Neural progenitor cell (in vitro differentiated cells): ENCODE measurements at places on chromosomes 7 and 10. TPM values are rescaled to one million over a fixed set of nuclear protein-coding genes. Genes with fewer than 3 reads are reported as not detected.

Gene HPSE2
- 3.4 and 4.3 TPM in 2 replicates for total RNA-seq

Gene CPSF4
- total RNA-seq = 72.1 and 120 TPM in 2 replicates

- no peak overlapping the region for H3K4me3 ChIP-seq
- H3K27me3 ChIP-seq = no peaks in the 10 kb centered on the region
- no peak for DNase-seq
- no peaks in the 10 kb centered on the region for H3K36me3 ChIP-seq
Observed at GRCh38 chr7:51639661-51640334, 323.2 kb upstream of the COBL start.

- no peak overlapping the region for H3K27ac ChIP-seq
- peaks cover 28% of the 10 kb centered on the region for H3K4me1 ChIP-seq
- peak overlapping the region; percentile 77 for H3K4me3 ChIP-seq
- H3K27me3 ChIP-seq = peaks cover 8% of the 10 kb centered on the region
- no peaks in the 10 kb centered on the region for H3K36me3 ChIP-seq
Observed at GRCh38 chr10:58266003-58266825, 1.5 kb downstream of the IPMK start.

GRCh38 chr7:145064114-145064513 is 228.3 kb upstream of the TPK1 start:
- H3K27me3 ChIP-seq = no peaks in the 10 kb centered on the region
- no peak overlapping the region for H3K4me3 ChIP-seq
- H3K4me1 ChIP-seq = no peaks in the 10 kb centered on the region

DNA sequence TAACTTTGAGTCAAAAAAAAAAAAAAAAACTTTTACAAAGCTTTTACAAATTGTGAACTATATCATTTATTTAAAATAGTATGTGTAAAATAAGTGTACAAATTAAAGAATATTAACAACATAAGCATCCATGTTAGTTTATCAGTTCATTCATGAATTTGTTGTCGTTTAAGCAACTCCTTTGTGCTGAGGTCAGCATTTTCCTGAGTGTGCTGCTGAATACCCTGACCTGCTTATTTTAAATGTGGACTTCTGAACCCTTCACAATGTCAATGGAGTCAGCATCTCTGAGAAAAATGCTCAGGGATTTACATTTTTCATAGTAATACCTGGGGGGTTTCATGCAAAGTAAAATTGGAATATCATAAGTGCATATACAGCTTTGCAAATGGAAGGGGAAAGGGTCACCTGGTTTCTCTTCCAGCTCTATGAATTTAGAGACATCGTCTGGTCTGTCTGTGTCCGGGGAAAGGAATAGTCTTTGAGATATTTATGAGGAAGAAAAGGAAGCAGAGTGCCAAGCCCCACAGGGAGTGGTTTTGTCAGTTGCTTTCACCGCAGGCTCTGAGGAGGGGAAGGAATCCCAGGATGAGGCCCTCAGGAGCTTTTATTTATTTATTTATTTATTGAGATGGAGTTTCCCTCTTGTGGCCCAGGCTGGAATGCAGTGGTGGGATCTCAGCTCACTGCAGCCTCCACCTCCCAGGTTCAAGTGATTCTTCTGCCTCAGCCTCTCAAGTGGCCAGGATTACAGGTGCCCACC is 125.5 kb upstream of the SVIL start:
- DNase-seq = no peak
- H3K27me3 ChIP-seq = no peaks in the 10 kb centered on the region
- no peaks in the 10 kb centered on the region for H3K36me3 ChIP-seq
- H3K4me3 ChIP-seq = no peak overlapping the region
- peaks cover under 1% of the 10 kb centered on the region for H3K4me1 ChIP-seq

Gene HKDC1
- total RNA-seq = 0.30 TPM in 1 of 2 replicates, not detected in the other

- DNase-seq = peak; percentile 67
- H3K4me3 ChIP-seq = peak overlapping the region; percentile 73
- H3K4me1 ChIP-seq = peaks cover 29% of the 10 kb centered on the region
- peaks cover 79% of the 10 kb centered on the region for H3K27me3 ChIP-seq
- no peak overlapping the region for H3K27ac ChIP-seq
- H3K36me3 ChIP-seq = no peaks in the 10 kb centered on the region
Observed at GRCh38 chr10:33335801-33336581, 1.5 kb upstream of the NRP1 start.

GRCh38 chr7:96591159-96591899 is 118.3 kb downstream of the SEM1 start:
- no peaks in the 10 kb centered on the region for H3K36me3 ChIP-seq
- DNase-seq = no peak
- H3K27me3 ChIP-seq = no peaks in the 10 kb centered on the region
- peaks cover 31% of the 10 kb centered on the region for H3K4me1 ChIP-seq

DNA sequence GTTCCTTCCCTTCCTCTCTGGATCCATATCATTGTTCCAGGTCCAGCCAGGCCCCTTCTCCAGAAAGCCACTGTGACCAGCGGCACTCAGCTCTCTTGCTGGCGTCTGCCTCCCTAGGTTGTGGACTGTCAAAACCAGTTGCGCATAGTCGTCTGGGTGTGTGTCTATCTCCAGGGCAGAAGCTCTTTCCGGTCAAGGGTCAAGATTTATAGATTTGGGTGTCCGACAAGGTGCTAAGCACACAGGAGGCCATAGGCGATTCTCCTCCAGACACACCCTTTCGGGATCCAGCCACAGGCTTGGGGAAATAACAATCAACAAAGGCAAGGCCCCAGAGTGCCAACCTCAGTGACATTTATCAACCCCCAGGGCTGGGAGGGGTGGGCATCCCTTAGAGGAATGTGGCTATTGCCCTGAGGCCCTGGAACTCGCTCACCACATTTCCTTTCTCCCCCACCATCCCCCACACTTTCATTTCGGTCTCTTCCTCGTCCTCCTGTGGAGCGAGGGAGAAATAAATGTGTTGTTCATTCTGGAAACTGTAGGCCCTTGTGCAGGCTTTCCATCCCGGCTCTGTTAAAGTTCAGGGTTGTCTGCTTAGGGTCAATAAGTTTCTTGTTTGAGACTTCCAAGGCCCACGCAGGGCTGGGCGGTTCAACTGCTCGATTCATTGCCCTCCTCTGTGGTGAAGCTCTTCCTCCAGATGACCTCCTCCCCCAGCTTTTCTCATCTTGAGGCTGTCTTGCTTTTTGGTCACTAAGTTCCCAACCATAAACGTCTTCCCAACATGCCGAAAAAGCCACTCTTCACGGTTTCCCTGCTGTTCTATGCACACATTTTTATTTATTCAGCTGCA is 57.9 kb downstream of the AFAP1L2 start:
- no peak overlapping the region for H3K4me3 ChIP-seq
- H3K36me3 ChIP-seq = no peaks in the 10 kb centered on the region
- no peak overlapping the region for H3K27ac ChIP-seq

DNA sequence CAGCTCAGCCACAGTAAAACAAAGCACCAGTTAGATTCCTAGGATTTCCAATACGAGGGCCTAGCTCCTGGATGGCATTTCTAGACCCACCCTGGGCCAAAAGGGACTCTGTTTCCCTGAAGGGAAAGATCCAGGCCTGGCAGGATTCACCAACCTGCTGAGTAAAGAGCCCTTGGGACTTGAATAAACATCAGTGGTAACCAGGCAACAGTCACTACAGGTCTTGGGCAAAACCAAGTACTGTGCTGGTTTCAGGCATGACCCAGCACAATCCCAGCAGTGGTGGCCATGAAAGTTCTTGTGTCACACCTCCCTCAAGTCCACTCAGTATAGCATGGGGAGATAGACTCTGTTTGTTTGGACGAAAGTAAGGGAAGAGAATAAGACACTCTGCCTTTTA is 31.0 kb upstream of the STARD3NL start:
- no peaks in the 10 kb centered on the region for H3K27me3 ChIP-seq
- no peak for DNase-seq
- no peak overlapping the region for H3K4me3 ChIP-seq
- H3K4me1 ChIP-seq = no peaks in the 10 kb centered on the region

GRCh38 chr10:128627811-128628210 is 501.6 kb upstream of the MKI67 start:
- H3K4me1 ChIP-seq = peaks cover 24% of the 10 kb centered on the region
- no peak overlapping the region for H3K4me3 ChIP-seq
- no peaks in the 10 kb centered on the region for H3K36me3 ChIP-seq
- no peak overlapping the region for H3K27ac ChIP-seq
- no peak for DNase-seq

DNA sequence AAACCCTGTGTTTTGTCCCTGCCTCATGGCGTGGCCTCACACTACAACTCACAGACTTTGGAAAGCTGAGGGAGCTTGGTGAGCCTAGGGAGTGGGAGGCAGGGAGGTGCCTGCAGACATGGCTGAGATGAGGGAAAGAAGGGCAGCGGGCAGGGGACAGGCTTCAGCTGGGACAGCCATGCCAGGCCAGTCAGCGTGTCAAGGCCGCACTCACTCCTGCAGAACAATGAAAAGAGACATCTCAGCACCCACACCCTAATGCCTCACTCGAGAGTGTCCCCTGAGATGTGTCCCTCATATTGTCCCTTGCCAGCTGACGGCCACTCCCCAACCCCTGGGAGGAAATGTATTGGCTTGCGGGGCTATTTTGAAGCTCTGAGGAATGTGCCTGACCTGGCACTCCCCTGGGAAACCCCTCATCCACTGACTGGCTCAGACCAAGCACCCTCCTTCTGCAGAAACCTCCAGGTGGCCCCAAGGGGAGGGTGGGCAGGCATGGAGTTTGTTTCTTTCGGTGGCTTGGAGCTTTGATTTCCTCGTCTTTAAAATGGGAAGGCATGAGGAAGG is 31.6 kb downstream of the SH3PXD2A start:
- H3K36me3 ChIP-seq = no peaks in the 10 kb centered on the region
- no peak for DNase-seq
- no peak overlapping the region for H3K27ac ChIP-seq
- no peak overlapping the region for H3K4me3 ChIP-seq
- H3K27me3 ChIP-seq = peaks cover 5% of the 10 kb centered on the region

Gene TMEM229A
- 0.06 TPM in 1 of 2 replicates, not detected in the other for total RNA-seq

Gene CCDC172
- not detected in 2 replicates for total RNA-seq

Gene LRIT1
- total RNA-seq = not detected in 2 replicates

Gene PON3
- not detected in 2 replicates for total RNA-seq

GRCh38 chr10:119252051-119252465 is 44.7 kb downstream of the GRK5 start:
- DNase-seq = no peak
- no peak overlapping the region for H3K27ac ChIP-seq
- no peak overlapping the region for H3K4me3 ChIP-seq
- no peaks in the 10 kb centered on the region for H3K36me3 ChIP-seq
- H3K4me1 ChIP-seq = peaks cover 20% of the 10 kb centered on the region

Gene TAF3
- 3.4 and 4.6 TPM in 2 replicates for total RNA-seq

Gene MMP21
- not detected in 2 replicates for total RNA-seq

GRCh38 chr7:43879477-43879876 is 10.2 kb upstream of the MRPS24 start:
- H3K27me3 ChIP-seq = no peaks in the 10 kb centered on the region
- H3K36me3 ChIP-seq = no peaks in the 10 kb centered on the region
- no peak for DNase-seq

Gene MDH2
- 51.5 and 73.4 TPM in 2 replicates for total RNA-seq

Gene FAM237B
- total RNA-seq = not detected in 2 replicates

Gene HOXA7
- not detected in 2 replicates for total RNA-seq

DNA sequence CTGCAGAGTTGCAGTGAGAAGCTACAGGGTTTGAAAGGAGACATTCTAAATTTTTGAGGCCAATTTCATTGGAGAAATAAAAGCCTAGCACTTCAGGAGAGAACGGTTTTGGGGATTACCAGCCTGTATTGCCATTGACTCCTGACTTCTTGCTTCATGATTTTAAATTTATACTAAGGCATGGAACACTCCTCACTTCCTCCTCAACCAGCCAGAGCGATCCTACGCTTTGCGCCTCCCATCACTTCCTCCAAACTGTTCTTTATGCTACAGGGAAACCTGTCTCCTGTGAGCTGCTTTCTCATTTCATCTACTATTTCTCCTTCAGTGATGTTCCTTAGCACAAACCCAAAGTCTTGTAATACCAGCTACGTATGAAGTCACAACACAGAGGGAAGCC is 495.1 kb downstream of the SUGCT start:
- no peaks in the 10 kb centered on the region for H3K27me3 ChIP-seq
- DNase-seq = no peak
- H3K36me3 ChIP-seq = no peaks in the 10 kb centered on the region
- H3K4me3 ChIP-seq = no peak overlapping the region

GRCh38 chr10:58642283-58642682 is 129.6 kb downstream of the BICC1 start:
- no peaks in the 10 kb centered on the region for H3K36me3 ChIP-seq
- DNase-seq = no peak
- no peaks in the 10 kb centered on the region for H3K4me1 ChIP-seq

- H3K27me3 ChIP-seq = peaks cover 98% of the 10 kb centered on the region
- H3K4me3 ChIP-seq = no peak overlapping the region
- H3K36me3 ChIP-seq = no peaks in the 10 kb centered on the region
- DNase-seq = no peak
- H3K4me1 ChIP-seq = no peaks in the 10 kb centered on the region
Observed at GRCh38 chr10:101076630-101077029, 14.8 kb downstream of the KAZALD1 start.

Gene MYO1G
- total RNA-seq = 0.03 TPM in 1 of 2 replicates, not detected in the other

DNA sequence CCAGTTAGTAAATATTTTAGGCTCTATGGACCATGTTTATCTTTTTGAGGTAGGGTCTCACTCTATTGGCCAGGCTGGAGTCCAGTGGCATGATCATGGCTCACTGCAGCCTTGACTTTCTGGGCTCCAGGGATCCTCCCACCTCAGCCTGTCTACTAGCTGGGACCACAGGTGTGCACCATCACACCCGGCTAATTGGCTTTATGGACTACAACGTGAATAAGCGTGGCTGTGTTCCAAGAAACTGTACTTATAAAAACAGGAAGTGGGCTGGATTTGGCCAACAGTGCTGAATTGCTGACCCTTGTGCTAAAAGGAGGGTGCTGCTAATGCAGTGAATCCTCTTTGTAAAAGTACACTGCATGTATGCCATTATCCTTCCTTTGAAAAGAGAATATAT is 111.7 kb upstream of the CDK13 start:
- H3K27ac ChIP-seq = no peak overlapping the region
- H3K4me3 ChIP-seq = no peak overlapping the region
- H3K36me3 ChIP-seq = no peaks in the 10 kb centered on the region
- no peaks in the 10 kb centered on the region for H3K4me1 ChIP-seq
- no peak for DNase-seq

DNA sequence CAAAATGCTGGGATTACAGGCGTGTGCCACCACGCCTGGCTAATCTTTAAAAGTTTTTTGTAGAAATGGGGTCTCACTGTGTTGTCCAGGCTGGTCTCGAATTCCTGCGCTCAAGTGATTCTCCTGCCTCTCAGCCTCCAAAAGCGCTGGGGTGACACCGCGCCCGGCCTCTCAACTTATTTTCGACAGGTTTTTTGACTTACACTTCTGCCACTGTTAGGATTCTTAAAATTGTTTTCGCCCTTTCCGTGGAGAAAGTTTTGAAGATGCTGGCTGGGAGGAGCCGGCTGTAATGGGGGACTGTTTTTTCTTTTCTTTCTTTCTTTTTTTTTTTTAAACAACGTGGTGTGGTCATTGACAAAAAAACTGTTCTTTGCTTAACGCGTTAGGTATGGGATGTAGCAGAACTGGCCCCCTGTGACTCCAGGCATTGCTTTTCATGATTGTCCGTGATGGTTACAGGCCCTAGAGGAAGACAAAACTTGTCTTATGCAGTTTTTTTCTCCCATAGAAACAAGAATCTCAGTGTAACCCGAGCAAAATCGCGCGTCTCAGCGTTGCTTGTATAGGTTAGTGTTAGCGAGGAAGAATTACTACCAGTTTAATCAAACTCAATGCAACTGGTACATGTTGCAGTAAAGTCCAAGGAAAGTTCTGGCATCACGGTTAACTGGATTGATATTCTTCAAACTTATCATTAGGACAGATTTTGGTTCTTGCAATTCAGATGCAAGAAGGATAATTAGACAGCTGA is 72.2 kb downstream of the DAGLB start:
- DNase-seq = peak; percentile 45
- H3K4me3 ChIP-seq = peak overlapping the region; percentile 99
- H3K27me3 ChIP-seq = no peaks in the 10 kb centered on the region
- H3K36me3 ChIP-seq = no peaks in the 10 kb centered on the region
- H3K4me1 ChIP-seq = no peaks in the 10 kb centered on the region
